ENCODE measurements at places on chromosomes 11 and 22. TPM values are rescaled to one million over a fixed set of nuclear protein-coding genes. Genes with fewer than 3 reads are reported as not detected.

GRCh38 chr22:20551805-20552442, 44.5 kb downstream of the MED15 start:
- no peak overlapping the region for H3K4me3 ChIP-seq
- H3K27ac ChIP-seq = peak overlapping the region; percentile 75
- no peaks in the 10 kb centered on the region for H3K27me3 ChIP-seq
- H3K36me3 ChIP-seq = no peaks in the 10 kb centered on the region

GRCh38 chr22:39205344-39206021, 39.3 kb downstream of the PDGFB start:
- no peaks in the 10 kb centered on the region for H3K27me3 ChIP-seq
- no peaks in the 10 kb centered on the region for H3K36me3 ChIP-seq
- no peak overlapping the region for H3K27ac ChIP-seq
- no peaks in the 10 kb centered on the region for H3K4me1 ChIP-seq
- DNase-seq = no peak

DNA sequence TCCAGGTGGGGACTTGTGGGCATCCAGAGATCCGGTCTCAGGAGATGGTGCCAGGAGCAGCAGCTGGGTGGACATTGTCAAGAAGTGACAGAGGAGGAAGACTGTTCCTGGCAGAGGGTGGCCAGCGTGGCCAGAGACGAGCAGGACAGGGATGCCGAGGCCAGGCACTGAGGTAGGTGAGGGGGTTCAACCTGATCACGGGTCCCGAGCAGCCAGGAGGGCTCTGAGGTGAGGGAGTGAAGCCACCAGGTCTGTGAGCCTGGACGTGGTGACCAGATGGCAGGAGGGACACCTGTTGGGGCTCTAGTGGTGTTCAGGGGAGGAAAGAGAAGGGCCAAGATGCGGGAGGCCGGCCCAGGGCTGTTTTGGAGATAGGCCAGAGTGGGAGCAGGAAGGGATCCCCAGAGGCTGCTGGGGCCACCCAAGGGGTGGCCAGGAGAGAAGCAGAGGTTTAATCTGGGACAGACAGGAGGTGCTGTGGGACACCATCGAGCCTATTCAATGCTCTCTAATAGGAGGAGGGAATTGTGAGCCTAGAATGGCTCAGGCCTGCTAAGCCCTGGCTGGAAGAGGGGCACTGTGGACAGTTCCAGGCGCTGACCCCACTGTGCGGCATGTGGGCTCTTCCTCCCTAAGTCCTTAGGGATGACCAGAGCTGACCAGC, 6.3 kb downstream of the PPM1F start:
- H3K27ac ChIP-seq = no peak overlapping the region
- DNase-seq = no peak
- no peak overlapping the region for H3K4me3 ChIP-seq
- H3K36me3 ChIP-seq = no peaks in the 10 kb centered on the region
- peaks cover 5% of the 10 kb centered on the region for H3K4me1 ChIP-seq
- H3K27me3 ChIP-seq = no peaks in the 10 kb centered on the region

- DNase-seq = no peak
- H3K27ac ChIP-seq = no peak overlapping the region
- H3K4me3 ChIP-seq = no peak overlapping the region
- H3K27me3 ChIP-seq = no peaks in the 10 kb centered on the region
- H3K4me1 ChIP-seq = no peaks in the 10 kb centered on the region
These were observed 1905.8 kb upstream of the RAG2 start for GRCh38 chr11:38503876-38504275.

DNA sequence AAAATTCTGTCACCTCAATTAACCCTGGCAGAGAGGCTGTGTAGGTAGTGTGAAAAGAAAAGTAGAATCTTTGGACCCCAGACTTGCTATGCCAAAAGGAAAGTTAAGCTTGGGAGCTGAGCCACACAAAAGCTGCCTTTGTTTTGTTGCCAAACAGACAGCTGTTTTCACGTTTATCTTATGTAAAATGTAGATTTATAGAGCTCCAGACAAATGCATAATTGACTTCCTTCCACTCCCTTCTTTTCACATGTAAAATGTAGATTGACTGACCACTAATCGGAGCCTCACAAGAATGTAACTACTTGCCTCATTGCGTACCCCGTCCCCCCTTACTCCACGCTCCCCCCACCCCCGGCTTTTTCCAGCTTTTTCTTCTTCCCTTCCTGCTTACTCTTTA, 2302.2 kb upstream of the RAG2 start:
- H3K4me1 ChIP-seq = no peaks in the 10 kb centered on the region
- H3K27me3 ChIP-seq = no peaks in the 10 kb centered on the region
- H3K27ac ChIP-seq = no peak overlapping the region
- no peaks in the 10 kb centered on the region for H3K36me3 ChIP-seq
- H3K4me3 ChIP-seq = no peak overlapping the region

DNA sequence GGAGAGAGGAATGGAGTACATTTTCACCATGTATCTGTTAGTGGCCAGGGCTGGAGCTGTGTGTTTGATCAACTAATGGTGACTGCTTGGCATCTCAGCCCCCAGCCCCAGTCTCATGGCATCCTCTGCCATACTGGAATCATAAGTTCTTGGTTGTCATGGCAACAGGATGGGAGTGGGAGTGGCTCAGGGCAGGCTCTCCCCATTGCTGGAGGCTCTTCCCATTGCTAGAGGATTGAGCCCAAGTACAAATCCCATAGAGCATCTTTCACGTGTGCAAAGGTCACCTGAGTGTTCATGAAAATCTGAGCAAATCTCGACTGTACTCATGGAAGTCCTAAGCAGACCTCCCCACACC, 14.9 kb downstream of the DNAJB13 start:
- H3K36me3 ChIP-seq = no peaks in the 10 kb centered on the region
- H3K27ac ChIP-seq = no peak overlapping the region
- no peak overlapping the region for H3K4me3 ChIP-seq
- DNase-seq = no peak
- H3K27me3 ChIP-seq = no peaks in the 10 kb centered on the region
- H3K4me1 ChIP-seq = no peaks in the 10 kb centered on the region

DNA sequence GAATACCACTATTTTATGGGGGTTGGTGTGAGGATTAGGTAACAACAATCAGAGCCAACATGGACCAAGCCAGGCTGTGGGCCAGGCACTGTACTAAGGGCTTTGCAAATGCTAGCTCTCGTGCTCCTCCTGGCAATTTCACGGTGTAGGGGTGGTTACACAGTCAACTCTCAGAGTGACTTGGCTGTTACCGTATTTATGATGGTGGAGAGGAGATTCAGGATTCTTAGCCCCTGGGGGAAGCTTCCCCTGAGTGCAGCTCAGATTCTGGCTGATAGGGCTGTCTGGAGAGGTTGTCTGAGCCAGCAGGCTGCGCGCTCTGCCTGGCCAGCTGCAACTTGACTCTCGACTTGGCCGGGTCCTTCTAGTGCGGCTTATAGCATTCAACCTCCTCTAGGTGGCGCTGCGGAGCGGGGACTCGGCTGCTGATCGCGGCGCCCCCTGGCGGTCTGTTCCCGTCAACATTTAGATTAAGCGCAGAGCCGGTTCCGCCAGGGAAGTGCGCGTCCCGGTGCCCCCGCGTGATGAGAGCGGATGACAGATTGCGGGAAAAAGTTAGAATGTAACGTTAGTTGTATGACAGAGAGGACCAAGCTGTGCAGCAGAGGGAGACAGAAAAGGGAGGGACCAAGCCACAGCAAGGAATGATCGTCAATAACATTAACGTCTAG, 4.5 kb upstream of the NCF4 start:
- H3K27ac ChIP-seq = no peak overlapping the region
- H3K36me3 ChIP-seq = no peaks in the 10 kb centered on the region
- DNase-seq = peak; percentile 87
- H3K4me3 ChIP-seq = no peak overlapping the region
- H3K4me1 ChIP-seq = peaks cover 1% of the 10 kb centered on the region

- DNase-seq = no peak
- H3K36me3 ChIP-seq = no peaks in the 10 kb centered on the region
- no peak overlapping the region for H3K4me3 ChIP-seq
- H3K27ac ChIP-seq = no peak overlapping the region
These were observed 21.4 kb upstream of the HMOX1 start for GRCh38 chr22:35359380-35360065.

- H3K27ac ChIP-seq = no peak overlapping the region
- H3K27me3 ChIP-seq = no peaks in the 10 kb centered on the region
- H3K4me1 ChIP-seq = peaks cover 5% of the 10 kb centered on the region
These were observed 59.4 kb upstream of the CHRM4 start for GRCh38 chr11:46450846-46451477.

GRCh38 chr11:135033540-135033939, 621.5 kb upstream of the B3GAT1 start:
- H3K36me3 ChIP-seq = no peaks in the 10 kb centered on the region
- no peak overlapping the region for H3K4me3 ChIP-seq
- no peaks in the 10 kb centered on the region for H3K4me1 ChIP-seq
- H3K27me3 ChIP-seq = no peaks in the 10 kb centered on the region
- DNase-seq = no peak

- H3K4me3 ChIP-seq = no peak overlapping the region
- DNase-seq = no peak
- no peak overlapping the region for H3K27ac ChIP-seq
- no peaks in the 10 kb centered on the region for H3K4me1 ChIP-seq
- H3K27me3 ChIP-seq = no peaks in the 10 kb centered on the region
These were observed 184.8 kb downstream of the DSCAML1 start for GRCh38 chr11:117612177-117612576.

Gene RBM4
- total RNA-seq = 126 TPM

Gene ZW10
- 9.0 TPM for total RNA-seq

Gene TNNT3
- total RNA-seq = not detected

Gene CADM1
- 21.1 TPM for total RNA-seq

Gene PARVA
- total RNA-seq = 102 TPM
